ENCODE measurements at places on chromosomes 16 and 17.

DNA sequence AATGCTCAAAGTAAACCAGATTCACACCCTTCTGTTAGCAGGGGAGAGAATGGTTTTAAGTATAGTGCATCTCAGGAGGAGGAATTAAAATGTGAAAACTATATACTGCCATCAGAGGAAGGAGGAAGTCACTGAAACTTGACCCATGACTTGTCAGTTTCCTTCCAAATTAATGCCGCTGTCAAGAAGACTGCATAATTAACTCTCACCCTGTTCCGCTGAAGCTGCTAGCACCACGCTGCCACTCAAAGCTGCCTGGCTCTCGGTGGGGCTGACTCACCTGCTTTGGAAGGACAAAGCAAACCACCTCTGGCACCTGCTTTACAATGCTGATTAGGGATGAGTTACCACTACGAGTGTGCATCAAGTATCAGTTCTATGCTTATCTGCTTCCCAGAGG lies 37.8 kb upstream of the ULK2 start:
- no peak for DNase-seq

DNA sequence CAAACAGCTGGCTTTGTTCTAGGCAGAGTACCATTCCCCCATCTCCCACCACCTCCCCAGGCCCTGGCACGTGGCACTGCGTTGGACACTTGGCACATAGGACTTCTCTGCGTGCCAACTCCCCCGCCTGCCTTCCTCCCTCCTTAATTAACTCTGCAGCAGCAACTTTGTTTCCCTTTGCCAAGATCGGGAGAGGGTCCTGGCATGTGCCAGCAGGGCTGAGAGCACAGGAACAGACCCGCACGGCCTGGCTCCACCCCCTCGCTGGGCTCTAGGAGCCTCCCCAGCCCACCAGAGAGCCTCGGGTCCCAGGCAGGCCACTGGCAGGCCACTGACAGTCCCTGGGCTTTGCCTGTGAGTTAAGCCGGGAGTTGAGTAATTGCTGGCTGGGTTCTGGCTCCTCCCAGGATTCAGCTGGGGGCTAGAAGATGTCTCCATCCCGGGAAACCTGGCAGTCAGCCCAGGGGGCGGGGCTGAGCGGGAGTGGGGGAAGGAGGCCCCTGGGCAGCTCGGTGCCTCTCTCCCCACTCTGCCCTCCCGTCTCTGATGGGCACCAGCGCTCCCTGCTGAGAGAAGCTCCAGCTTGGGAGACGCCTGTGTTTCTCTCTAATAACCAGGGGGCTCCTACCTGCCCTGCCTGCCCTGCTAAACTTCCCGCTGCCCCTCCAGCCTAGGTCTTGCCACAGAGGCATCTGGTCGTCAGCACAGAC lies 224.0 kb upstream of the TNRC6C start:
- no peak for DNase-seq

DNA sequence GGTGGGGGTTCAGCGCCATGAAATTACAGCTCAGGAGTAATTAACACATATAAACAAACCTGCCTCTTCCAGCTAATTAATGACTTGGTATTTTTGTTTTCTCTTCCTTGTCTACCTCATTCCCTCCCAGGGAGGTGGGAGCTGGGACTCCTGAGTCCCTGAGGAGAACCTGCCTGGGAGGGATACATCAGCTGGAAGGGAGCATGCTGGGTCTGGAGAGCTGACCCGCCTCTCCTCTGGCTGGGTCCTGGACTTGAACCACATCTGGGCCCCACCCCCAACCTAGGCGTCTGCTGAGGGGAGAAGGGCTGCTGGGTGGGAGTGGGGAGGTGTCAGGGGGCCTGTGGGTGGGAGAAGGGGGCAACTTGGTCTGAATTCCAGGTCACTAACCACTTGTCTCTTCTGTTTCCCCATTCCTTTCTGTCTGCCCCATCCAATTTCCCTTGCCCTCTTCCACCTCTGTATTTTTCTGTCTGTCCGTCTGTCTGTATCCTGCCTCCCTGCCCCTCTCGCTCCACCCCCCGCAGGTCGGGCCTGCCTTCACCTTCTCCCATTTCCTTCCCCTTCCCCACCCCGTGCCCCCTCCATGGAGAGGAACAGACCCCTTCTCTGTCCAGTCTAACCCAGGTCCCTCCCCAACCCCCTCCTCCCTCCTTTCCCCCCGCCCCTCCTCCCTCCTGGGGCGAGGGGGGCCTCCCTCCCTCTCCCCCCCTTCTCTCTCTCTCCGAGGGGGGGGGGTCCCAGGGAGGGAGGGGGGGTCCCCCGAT lies at the start of gene NLGN2:
TSS of gene NLGN2 (plus strand) at position 361 of the 767 bp plus-strand sequence. CDS start 411 bp downstream, outside the sequence.
- DNase-seq, result no peak

- DNase-seq, result no peak
Measured at GRCh38 chr17:34869641-34870040, 91.6 kb downstream of the CCT6B start.

DNA sequence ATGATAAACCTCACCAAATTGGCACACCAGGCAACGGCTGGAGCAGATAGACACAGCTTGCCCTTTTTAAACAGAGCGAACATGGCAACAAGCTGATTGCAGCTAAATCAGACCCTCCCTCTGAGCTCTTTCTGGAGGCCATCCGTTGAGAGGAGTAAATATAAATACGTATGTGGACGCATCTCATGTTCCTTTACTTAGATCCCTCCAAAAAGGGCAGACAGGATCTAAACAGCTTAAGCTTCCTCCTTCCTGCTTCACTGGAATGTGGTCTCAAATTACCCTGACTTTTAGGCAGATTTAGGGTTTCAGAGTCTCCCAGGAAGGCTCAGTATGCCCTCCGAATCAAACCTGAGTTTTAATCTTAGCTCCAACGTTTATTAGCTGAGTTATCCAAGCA lies 204.7 kb upstream of the GOT2 start:
- DNase-seq, result no peak

DNA sequence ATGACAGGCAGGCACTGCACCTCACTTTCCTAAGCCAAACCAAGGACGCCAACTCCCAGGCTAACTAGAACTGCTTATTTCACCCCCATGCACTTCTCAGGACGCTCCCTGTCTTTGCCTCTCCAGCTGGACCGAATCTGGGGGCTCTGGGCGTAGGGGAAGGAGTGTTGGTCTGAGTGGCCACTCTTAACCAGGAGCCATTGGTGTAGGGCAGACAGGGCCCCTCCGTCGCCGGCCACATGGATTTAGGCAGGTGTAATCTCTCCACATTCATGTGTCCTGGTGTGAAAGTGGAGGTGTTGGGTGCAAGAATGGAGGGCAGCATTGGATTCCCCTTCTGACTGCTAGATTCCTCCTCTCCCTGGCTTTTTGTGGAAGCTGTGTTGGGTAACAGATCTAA lies 9.8 kb downstream of the ATP2C2 start:
- no peak for DNase-seq

GRCh38 chr16:86994651-86995171 lies 322.5 kb downstream of the C16orf95 start:
- DNase-seq, result peak; percentile 89

DNA sequence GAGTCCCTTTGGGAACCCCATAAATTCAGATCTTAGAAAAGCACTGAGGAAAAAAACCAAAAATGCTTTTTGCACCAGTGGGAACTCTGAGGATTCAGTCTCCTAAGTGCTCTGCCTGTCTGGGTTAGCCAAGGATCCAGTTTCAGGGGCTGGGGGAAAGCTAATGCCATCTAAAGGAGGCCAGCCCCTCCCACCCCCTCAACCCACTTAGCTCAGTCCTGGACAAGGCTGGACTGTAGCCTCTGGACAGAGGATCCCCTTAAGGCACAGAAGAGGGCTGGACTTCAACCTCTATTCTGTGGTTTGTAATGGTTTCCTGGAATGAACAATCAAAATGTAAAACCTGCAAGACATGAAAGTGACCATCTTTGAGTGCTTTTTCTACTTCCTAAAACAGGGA lies 356.1 kb upstream of the ZFHX3 start:
- DNase-seq, result no peak

DNA sequence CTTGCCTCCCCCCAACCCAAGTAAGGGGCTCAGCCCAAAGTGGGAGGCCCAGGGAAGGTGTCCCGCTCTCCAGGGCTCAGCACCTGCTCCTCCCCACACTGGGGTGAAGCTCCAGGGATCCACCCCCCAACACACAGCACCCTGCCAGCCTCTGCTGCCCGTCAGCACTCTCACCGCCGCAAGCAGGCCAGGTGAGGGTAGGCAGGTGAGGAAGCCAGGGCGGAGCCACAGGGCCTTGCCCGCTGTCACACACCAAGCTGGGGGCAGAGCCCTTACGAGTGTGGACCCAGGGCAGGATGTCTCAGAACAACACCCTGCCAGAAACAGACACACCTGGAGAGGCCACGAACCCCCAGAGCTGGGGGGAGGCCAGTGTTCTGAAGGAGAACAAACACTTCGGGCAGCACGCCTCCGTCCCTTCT lies 19.5 kb downstream of the PLLP start:
- DNase-seq, result no peak

DNA sequence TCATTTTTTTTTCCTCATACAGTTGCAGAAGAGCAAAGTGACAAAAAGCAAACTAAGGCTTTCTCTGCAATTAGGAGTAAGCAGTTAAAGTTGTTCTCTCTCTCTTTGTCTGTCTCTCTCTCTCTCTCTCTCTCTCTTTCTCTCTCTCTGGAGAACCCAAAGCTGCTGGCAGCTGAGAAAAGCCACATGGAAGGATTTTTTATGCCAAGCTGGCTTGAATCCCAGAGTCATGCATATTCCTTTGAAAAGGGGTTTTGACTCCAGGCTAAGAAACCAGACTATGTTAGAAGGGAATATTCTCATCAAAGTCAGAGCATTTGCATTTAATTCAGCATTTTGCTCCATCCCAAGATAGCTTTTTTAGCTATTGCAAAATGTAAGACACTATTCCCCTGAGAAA lies 1114.2 kb upstream of the GOT2 start:
- peak; percentile 39 for DNase-seq

DNA sequence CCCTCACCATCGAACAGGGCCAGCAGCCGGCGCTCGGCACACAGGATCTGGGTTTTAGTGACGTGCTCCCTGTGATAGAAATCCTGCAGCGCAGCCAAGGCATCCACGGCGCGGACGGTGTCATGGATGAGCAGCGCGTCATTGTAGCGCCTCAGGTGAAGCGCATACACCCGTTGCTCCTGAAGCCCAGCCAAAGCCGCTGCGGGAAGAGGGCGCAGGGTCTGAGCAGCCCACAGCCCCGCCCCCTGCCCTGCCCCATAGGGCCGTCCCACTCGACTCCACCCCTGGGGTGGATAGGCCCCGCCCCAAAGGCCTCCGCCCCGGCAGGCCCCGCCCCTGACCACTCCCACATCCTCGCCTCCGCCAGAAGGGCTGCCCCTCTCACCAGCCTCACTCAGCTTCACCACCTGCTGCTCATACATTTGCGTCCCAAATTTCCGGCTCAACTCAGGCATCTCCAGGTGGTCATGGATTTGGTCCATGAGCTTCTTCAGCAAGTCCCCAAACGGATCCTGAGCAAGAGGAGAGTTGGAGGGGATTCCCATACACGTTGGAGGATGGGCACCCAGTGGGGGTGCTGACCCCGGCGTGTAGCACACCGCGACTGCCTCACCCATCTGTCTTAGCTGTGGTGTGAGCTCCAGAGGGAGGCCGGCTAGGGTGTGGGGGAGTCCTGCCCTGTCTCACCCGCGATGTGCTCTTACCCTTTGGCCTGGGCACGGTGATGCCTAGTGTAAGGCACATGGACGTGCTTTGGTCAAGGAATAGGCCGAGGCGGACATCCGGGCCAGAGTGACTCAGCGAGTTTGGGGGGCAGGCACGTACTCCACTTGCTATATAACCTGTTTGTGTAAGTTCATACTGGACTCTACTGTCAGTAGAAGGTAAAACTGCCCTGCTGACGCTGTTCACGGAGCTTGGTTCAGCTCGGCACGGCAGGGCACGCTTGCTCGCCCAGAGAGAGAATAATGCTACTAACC lies 4.6 kb downstream of the DHX58 start:
- DNase-seq, result no peak

DNA sequence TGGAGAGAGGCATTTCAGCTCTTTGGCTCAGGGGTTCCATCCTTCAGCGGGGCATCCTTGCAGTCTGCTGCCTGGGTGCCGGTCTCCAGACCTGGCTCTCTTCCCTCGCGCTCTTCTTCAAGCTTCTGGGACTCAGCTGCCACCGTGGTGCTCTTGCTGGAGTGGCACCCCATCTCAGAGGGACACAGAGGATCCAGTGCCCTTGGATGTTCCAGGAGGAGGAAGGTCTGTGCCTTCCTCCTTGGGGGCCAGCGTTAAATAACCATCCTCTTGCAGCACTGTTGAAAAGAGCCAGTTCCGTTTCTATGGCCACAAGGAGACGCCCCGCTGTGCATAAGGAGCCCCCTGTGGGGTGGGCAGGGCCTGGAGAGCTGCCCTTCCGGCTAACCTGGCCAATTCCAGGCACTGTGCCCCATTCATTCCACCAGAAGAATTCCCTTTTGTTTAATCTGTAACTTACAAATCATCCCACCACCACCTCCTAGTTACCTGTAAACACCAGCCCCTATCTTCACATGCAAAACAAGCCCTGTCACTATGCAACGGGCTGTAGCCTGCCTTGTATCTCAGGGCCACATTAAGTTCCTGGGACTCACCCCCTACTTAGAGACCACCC lies 8.6 kb downstream of the CHD9NB start:
- DNase-seq, result no peak

- DNase-seq, result no peak
Measured at GRCh38 chr17:61786088-61786487, 77.2 kb downstream of the BRIP1 start.

DNA sequence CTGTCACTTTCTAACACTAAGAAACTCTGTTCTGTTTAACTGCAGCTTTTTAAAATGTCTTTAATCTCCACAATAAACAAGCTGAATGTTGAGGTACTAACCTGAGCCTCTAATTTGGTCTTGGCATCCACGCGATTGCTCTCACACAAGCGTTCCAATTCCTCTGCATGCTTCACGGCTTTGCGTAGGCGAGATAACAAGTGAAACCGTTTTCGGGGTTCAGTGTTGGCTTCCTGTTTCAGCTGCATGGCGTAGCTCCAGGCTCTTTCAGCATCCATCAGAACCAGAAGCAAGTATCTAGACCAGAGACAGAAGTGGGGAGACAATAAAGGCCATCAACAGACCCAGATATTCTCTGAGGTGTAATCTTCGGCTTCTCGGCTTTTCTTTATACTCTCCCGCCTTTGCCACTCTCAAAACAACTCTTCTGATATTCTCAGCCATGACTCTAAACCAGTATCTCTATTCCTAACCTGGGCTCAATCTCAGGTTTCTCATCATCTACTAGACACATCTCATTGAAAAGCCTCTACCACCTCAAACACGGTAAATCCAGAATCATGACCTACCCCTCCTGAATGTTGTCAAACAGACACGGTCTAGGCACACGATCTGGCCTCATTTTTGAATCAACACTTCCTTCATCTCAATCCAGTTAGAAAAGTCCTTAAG lies 8.3 kb downstream of the SRP68 start:
- no peak for DNase-seq

GRCh38 chr17:6261466-6261865 lies 173.5 kb downstream of the AIPL1 start:
- DNase-seq, result no peak

- DNase-seq, result no peak
Measured at GRCh38 chr17:80817321-80817845, 174.3 kb upstream of the CHMP6 start.

- no peak for DNase-seq
Measured at GRCh38 chr16:56984639-56985038, 4.7 kb upstream of the NLRC5 start.
